Activated CD8-positive, alpha-beta memory T cell treated with anti-CD3 and anti-CD28 coated beads, Interleukin-2, amount 10 ng/mL, durations not matched to agents 7 days and 5 days (primary cell): ENCODE measurements at places on chromosomes 12 and 14. TPM values are rescaled to one million over a fixed set of nuclear protein-coding genes. Genes with fewer than 3 reads are reported as not detected.

The NCOR2 gene
- 84.6 TPM for total RNA-seq

The LTBP2 gene
- total RNA-seq: 0.12 TPM

The PLEKHD1 gene
- total RNA-seq: 0.12 TPM

The GOLGA3 gene
- 60.0 TPM for total RNA-seq

The ABCC9 gene
- 0.07 TPM for total RNA-seq

The PIANP gene
- total RNA-seq: not detected

The SVOP gene
- not detected for total RNA-seq

The TNFRSF1A gene
- total RNA-seq: 71.5 TPM

The GLT1D1 gene
- 0.70 TPM for total RNA-seq

The GALC gene
- 20.6 TPM for total RNA-seq

The BRI3BP gene
- total RNA-seq: 25.8 TPM

The ATP6V1D gene
- total RNA-seq: 33.5 TPM

The CACNA1C gene
- 0.14 TPM for total RNA-seq

The PLD4 gene
- not detected for total RNA-seq

The MDGA2 gene
- total RNA-seq: not detected

The CCDC175 gene
- not detected for total RNA-seq

The PLEKHH1 gene
- total RNA-seq: 0.19 TPM

The POLE gene
- total RNA-seq: 170 TPM

The MMP19 gene
- not detected for total RNA-seq

The TOMM20L gene
- not detected for total RNA-seq

The OTX2 gene
- total RNA-seq: not detected

The BDKRB1 gene
- total RNA-seq: not detected

The C2CD5 gene
- 51.1 TPM for total RNA-seq

The GPR68 gene
- total RNA-seq: 44.5 TPM

The ERO1A gene
- total RNA-seq: 167 TPM

The B4GALNT1 gene
- 8.2 TPM for total RNA-seq

The TC2N gene
- total RNA-seq: 46.3 TPM

The CD163L1 gene
- total RNA-seq: not detected

The PARP2 gene
- total RNA-seq: 32.6 TPM

The AVPR1A gene
- not detected for total RNA-seq

The DHH gene
- total RNA-seq: not detected

The CBLN3 gene
- 5.0 TPM for total RNA-seq

The AICDA gene
- not detected for total RNA-seq
